ENCODE measurements at places on chromosomes 4 and X.
A peak's percentile ranks its signal among the peaks of the same experiment; 100 is the strongest.

DNA sequence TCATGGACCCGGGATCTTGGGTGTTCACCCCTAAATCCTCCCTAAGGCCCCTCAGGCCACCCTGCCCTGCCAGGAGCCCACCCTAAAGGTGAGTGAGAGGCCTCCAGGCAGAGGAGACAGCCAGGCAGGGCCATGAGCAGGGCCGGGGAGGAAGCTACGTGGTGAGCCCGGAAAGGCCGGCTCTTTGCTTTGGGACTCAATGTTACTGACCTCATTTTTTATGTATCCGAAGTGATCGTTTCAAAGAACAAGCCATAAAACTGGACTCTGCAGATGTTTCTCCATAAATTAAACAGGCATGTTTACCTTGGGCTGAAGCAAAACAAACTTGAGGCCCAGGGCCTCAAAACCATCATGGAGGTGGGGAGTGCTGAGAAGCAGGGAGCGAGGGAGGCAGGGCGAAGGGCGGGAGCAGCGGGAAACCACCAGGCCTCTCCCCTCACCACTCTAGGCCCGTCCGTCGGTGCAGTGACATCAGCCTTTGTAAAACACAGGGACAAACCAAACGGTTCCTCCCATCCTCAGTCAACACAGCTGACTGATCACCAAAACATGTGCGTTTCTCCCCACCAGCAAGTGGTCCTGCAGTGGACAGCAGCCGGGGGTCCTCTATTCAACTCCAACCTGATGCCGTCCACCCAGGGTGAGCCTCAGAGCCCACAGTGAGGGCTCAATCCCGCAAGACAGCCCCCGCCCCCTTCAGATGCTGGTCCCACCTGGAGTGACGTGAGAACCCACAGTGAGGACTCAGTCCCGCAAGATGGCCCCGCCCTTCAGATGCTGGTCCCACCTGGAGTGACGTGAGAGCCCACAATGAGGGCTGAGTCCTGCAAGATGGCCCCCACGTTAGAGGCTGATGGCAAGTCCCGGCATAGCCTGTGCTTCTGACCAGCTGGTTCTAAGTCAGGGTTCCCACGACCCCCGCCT, 102.9 kb upstream of the LRPAP1 start:
- DNase-seq = no peak

DNA sequence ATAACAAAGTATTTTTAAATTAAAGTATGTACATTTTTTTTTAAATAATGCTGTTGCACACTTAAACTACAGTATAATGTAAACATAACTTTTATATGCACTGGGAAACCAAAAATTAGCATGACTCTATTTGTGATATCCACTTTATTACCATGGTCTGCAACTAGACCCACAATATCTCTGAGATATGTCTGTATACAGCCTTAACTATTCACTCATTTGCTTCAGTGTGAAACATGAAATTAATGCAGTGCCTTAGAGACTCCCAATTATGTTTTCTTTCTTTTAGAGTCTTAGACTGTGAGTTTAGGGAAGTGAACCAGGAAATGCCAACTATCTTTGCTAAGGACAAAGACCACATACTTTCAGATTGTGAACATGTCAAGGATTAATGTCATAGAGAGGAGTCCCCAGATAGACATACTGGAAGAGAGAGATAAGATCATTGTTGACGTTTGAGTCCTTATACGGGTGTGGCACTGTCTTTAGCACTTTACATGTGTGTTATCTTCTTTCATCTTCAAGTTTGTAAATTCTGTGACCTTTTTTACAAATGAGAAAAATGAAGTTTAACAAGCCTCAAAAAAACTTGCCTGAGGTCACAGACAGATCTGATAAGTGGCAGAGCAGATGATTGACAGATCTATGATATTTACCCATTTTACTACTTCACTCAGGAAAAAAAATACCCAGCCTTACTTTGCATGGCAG, 23.2 kb downstream of the CXorf58 start:
- no peak for DNase-seq

DNA sequence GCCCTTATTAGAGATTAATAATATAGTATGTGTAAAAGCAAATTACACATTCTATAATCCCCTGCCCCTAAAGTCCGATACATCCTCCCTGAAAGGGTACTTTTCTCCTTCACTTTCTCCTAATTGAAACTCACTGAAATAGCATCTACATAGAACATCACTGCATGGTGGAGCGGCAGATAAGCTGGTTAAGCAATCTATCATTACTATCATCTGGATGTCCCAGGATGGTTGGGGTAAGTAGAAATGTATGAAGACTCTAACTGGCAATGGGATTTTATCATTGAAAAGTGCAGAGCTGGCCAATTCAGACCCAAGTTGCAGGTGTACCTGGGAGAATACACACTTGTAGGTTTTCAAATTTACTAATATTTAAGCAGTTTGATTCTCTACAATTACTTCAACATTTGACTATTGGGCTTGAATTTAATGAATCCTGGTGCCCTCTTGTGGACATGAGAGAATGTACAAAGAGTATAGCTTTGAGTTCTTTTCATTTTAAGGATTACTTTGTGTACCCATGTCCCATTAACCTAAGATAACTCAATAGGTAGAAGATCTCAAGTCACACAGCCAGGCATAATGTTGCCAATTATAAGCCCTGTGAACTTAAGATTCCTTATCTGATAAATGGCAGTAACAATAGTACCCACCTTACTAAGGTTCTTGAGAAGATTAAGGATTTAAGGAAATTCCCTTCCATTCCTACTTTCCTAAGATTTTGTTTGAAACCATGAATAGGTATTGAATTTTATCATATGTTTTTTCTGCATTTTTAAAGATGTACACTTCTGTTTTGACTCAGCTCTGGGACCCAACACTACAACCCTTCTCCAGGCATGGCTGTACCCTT, 69.8 kb downstream of the SHROOM3 start:
- DNase-seq = peak; percentile 65

DNA sequence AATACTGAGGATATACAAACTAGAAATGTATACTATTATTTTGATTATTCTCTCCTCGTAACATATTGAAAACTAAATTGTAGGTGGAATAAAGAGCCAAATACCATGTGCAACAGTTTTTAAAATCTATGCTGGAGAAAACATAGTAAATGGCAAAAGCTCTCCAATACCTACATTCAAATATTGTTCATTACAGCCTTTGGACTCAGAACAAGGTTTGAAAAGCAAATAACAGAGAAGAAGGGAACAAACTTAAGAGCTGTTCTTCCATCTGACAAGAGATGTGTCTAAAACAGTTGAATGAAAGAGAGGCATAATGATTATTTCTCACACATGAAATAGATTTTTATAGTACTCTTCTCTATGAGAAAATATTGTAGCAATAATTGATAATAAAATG, 25.0 kb upstream of the UGT2B7 start:
- no peak for DNase-seq

GRCh38 chr4:113146876-113147358, 97.5 kb downstream of the ANK2 start:
- DNase-seq = peak; percentile 22

DNA sequence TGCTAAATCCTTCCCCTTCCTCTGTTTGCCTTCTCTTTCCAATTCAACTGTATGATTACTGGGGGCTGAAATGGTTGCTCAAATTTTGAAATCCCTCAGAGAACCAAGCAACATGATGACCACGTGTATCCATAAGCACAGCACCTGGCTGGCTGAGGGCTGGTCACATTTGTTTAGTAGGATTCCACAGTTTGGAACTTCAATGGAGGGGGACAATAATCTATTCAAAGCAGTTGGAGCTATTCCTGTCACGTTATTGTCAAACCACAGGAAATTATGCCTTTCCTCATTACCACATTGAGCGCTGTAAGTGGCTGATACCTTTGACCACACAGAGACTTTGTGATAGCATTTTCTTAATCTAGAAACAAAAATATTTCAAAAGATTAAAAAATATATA, 7.0 kb downstream of the TMSB4X start:
- DNase-seq = no peak

DNA sequence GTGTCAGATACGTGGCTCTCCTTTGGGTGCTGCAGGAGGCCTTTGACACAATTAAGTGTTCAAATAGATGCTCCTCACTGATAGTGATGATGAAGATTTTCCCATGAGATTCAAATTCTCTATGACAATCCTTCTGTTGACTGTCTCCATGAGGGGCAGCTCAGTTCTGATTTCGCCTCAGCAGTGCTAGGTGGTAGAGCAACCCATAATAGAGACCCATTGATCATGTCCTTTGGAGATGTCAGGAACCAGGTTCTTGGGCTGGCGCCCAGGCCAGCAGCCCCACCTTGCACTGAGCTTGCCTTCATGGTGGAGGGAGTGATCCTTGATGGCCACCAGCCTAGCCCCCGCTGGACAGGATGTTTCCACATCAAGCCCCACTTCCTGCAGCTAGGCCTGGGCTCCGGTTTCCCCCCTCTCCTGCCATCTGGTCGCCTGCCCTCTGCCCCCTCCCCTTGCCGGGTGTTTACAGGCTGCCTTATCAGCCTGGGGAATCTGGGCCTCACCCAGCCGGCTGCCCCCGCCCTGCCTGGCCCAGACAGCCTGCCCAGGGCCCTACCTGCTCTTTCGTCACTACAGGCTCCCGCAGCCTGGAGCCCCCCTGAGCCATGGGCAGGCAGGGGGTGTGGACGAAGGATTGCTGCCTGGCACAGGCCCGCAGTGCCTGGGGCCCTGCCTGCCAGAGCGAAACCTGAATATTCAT, 12.6 kb downstream of the ELF4 start:
- no peak for DNase-seq

GRCh38 chrX:56057325-56057724, 174.8 kb upstream of the KLF8 start:
- no peak for DNase-seq

GRCh38 chrX:65589304-65589703, 54.7 kb upstream of the LAS1L start:
- no peak for DNase-seq

GRCh38 chrX:111854556-111855490, 21.2 kb upstream of the TRPC5OS start:
- no peak for DNase-seq
